MG63 (cell line): ENCODE measurements at places on chromosomes 5 and 9. TPM values are rescaled to one million over a fixed set of nuclear protein-coding genes. Genes with fewer than 3 reads are reported as not detected.

DNA sequence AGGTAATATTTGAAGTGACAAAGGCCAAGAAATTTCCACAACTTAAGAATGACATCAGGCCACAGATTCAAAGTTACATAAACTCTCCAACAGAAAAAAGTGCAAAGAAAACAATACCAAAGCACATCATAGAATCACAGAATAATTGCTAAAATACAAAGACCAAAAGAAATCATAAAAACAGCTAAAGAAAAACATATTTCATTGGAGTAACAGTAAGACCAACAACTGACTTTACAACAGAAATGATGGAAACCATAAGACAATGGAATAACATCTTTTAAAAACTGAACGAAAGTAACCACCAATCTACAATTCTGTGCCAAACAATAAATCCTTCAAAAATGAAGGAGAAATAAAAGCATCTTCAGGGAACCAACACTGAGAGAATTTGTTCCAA is 38.3 kb downstream of the ZDHHC21 start:
- DNase-seq, result no peak

GRCh38 chr5:172800088-172800551 is 29.1 kb upstream of the DUSP1 start:
- peak; percentile 87 for DNase-seq

DNA sequence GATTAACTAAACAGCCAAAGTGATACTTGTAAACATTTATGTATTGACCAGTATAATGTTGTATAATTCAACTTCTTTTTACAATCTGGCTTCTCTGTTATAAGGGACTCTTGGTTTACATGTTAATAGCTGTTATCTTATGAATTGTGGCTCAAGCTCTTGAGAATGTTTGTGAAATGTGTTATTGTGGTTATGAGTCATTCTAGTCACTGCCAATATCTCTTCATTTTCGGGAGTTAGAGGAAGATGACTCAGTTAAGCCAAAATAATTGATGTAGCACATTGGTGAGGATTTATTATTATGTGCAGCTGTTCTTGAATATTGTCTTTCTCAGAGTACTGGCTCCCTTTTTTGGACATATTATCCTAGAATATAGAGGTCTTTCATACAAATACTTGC is 655.2 kb upstream of the RIOK2 start:
- no peak for DNase-seq

DNA sequence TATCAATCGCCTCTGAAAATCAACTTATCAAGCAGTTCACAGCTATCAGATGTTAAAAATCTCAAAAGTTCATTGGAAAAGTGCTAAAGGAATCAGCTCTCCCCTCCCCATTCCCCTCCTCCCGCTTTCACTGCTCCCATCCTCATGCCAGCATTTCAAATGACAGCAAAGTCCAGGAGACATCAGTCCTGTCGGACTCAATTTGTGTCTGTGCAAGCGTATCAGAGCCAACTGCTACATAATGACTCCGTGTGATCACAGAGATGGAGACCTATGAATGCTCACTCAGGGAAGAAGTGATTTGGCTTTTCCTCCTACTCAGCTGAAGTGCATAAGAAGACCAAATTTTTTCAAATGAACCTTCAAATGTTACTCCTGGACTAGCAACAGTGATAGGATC is 937.2 kb upstream of the DMAC1 start:
- DNase-seq, result no peak

DNA sequence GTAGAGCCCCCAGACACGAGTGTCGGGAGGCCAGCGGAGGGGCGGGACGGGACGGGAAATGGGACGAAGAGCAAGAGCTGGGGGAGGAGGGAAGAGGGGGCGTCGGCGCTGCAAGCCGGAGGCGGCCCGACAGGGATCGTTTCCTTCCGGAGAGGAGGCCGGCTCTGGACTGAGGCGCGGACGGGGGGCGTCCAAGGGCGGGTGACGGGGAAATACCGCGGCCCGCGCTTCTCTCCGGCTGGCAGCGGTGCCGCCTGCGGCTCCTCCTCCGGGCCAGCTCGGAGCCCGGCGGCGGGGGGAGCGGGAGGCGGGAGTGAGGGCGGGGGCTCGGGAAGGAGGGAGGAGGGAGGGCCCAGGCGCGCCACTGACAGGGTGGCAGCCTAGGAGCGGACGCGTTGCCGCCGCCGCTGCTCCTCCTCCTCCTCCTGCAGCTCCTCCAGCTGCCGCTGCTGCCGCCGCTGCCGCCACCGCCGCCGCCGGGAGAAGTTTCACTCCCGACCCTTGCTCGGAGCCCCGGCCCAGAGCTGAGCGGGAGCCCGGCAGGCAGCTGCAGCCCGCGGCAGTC is at the start of gene CHSY3:
Gene CHSY3, plus strand, starts transcription at position 364 of the 565 bp plus-strand sequence.
- peak; percentile 87 for DNase-seq

- no peak for DNase-seq
Observed at GRCh38 chr9:134775081-134775951, 105.3 kb upstream of the FCN2 start.

DNA sequence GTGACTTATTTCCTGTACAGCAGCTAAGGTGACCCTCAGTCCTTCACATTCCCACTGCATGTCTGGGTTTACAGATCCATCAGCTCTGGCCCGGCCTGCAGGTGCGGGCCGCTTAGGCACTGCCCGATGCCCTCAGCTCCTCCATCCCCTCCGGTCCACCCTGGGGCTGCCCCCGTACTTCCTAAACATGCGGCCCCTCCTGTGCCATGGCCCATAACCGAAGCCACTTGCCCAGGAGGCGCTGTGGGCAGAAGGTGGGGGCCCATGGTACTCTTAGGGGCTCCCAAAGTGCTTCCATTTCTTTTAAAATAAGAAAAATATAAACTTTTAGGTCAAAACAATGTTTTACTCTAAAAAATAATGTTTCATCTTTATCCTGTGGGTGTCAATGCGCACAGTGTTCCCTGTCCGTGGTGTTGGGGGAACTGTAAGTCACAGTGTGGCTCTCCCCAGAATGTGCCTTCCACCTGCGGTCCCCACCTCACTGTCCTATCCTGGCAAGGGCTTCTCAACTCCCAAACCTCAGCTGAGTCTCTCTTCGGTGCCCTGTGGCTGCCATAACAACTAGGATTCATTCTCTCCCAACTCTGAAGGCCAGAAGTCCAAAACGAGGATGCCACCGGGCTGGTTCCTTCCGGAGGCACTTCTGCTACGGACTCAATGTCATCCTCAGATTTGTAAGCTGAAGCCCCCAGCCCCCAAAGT is 132.7 kb upstream of the LPCAT1 start:
- no peak for DNase-seq

DNA sequence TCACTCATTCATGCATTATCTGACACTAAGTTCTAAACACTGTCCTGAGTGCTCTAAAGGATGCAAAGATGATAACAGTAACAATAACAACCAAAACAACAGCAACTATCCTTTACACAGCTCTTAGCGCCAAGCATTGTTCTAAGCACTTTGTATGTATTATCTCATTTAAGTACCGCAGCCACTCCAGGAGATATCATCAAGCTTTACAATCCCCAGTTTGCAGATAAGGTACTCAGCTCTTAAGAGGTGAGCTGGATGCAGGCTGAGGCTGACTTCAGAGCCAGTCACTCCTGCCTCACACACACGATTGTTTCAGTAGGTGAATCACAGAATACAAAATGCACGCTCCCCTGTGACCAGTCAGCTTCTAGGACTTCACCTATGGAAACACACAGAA is 141.8 kb downstream of the PAX5 start:
- DNase-seq, result no peak

- no peak for DNase-seq
Observed at GRCh38 chr5:34511915-34512314, 144.2 kb upstream of the RAI14 start.

DNA sequence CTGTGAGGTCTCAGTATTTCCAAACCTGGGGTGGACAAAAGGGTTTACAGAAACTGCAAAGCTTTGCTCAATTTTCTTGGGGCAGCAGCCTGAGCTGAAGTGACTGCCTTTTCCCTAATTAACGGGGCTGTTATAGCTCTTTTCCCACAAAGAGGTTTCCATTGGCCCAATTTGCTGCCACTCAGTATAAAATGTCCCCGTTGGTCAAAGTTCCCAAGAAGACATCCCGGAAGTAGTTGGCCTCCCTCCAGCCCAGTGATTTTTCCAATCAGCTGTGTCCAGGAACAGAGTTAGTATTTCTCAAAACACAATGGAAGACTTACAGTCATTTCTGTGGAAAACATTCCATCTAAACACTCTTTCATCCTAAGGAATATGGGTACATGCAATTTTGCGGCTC is 643.6 kb downstream of the ACTL7B start:
- no peak for DNase-seq

- no peak for DNase-seq
Observed at GRCh38 chr9:69593301-69593700, 78.9 kb downstream of the APBA1 start.

DNA sequence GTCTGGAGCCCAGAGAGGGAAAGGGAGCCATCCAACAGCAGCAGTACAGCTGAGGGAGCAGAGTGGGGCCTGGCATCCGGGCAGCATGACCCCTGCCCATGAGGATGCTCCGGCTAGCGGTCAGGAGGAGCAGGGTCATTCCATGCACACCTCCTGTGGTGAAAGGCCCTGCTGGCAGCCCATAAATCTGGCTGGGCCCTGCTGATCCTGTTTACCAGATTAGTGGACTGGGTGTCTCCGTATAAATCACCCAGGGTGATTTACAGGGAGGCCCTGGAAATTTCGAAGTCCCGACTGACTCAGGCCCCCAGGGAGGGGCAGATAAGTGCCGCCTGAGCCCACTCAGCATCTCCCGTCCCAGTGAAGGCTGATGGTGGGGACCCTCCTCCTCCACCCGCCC is 117.6 kb upstream of the HAND1 start:
- DNase-seq, result no peak

SLC46A2 gene
- not detected in 2 replicates for total RNA-seq

KCNV2 gene
- not detected in 2 replicates for total RNA-seq

TESK1 gene
- total RNA-seq, result 17.4 and 21.5 TPM in 2 replicates

LRRC26 gene
- not detected in 2 replicates for total RNA-seq

HSD17B3 gene
- total RNA-seq, result 0.36 TPM in 1 of 2 replicates, not detected in the other

ENC1 gene
- total RNA-seq, result 14.5 and 35.0 TPM in 2 replicates

ARL14EPL gene
- total RNA-seq, result not detected in 2 replicates

FGF10 gene
- total RNA-seq, result not detected in 2 replicates
